ENCODE measurements at places on chromosomes 7 and 10. TPM values are rescaled to one million over a fixed set of nuclear protein-coding genes. Genes with fewer than 3 reads are reported as not detected.
A peak's percentile ranks its signal among the peaks of the same experiment; 100 is the strongest.

The GDF2 gene
- not detected for total RNA-seq

The SPDYE8 gene
- not detected for total RNA-seq

The CNPY1 gene
- total RNA-seq: 0.31 TPM

GRCh38 chr7:66013938-66014337, 31.9 kb upstream of the GUSB start:
- DNase-seq: peak; percentile 75

- DNase-seq: no peak
Observed at GRCh38 chr7:94433224-94433623, 38.5 kb downstream of the COL1A2 start.

DNA sequence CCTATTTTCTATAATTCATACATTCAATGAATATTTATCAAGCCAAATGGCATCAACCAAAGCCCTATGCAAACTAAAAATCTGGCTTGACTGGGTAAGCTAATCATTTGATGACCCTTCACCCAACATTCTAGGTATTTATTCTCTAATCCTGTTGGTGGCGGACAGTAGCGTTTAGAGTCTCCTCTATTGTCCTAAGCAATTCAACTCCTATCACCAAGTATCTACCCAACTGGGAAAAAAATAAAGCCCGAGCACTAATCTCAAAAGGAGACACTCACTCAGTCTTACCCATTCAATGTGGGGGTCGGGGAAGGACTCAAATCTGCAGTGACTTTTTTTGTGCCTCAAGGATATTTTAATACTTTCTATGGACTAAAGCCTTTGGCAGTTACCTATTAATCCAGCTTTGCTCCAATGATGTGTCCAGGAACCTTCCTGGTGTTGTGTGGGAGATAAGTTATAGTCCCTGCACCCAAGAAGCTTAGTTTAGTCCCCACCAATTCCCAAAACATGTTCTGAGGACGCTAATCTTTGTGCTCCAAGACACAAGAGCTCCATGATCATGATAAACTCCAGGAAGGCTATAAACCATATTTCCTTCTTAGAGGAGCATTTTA, 30.6 kb downstream of the DNMBP start:
- DNase-seq: no peak

DNA sequence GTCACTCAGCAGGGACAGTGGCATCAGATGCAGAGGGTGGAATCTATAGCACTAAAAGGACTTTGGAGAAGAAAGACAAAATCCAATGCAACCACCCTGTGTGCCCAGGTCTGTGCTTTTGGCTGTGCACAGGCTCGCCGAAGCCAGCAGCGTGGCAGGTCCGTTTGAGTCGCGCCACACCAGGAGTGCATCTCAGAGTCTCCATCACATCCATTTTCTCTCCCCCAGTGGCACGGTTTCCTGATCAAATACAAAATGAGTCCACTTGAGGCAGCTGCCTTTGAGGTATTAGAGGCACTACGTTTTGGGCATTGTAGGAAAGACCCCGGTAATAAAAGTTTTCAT, 23.4 kb upstream of the PROSER2 start:
- no peak for DNase-seq

- DNase-seq: no peak
Observed at GRCh38 chr7:27905951-27906350, 166.0 kb downstream of the TAX1BP1 start.

- DNase-seq: no peak
Observed at GRCh38 chr7:25913598-25914224, 238.3 kb upstream of the NFE2L3 start.

DNA sequence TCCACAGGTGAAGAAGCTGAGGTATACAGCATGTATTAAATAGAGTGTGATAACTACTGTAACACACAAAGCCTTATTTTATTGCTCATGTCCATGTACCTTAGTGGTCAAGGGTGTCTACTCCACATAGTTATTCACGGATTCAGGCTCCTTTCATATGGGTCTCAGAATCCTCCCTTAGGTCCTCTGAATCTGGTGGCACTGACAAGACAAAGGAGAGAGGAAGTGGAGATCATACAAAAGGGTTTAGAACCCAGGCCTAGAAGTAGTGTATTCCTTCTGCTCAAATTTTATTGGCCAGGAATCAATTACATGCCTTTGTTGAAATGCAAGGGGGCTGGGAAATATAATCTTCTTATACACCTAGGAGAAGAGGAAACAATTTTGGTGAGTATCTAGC, 164.6 kb downstream of the PTEN start:
- no peak for DNase-seq

- peak; percentile 73 for DNase-seq
Observed at GRCh38 chr7:19107356-19108146, 9.9 kb downstream of the TWIST1 start.

GRCh38 chr10:131532745-131533341, 221.3 kb upstream of the TCERG1L start:
- DNase-seq: no peak

DNA sequence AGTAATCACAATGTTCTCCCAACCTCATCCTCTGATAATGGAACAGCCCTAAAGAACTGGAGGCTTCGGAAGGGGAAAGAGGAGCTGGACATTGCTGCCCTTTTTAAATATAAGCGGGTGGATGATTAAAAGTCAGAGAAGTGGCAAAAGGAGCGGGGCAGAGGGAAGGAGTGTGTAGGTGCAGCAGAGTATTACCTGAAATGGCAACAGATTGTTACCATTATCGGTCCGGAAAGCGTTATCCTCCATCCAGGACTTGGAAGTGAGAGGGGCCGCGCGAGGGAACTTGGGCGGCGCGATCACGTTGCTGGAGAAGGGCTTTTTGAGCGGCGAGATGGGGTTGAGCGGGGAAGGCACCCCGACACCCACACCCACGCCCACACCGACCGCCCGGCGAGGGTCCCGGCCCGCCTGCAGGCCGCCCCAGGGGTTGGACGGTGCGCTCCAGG, 51.7 kb downstream of the CPEB3 start:
- DNase-seq: peak; percentile 52

DNA sequence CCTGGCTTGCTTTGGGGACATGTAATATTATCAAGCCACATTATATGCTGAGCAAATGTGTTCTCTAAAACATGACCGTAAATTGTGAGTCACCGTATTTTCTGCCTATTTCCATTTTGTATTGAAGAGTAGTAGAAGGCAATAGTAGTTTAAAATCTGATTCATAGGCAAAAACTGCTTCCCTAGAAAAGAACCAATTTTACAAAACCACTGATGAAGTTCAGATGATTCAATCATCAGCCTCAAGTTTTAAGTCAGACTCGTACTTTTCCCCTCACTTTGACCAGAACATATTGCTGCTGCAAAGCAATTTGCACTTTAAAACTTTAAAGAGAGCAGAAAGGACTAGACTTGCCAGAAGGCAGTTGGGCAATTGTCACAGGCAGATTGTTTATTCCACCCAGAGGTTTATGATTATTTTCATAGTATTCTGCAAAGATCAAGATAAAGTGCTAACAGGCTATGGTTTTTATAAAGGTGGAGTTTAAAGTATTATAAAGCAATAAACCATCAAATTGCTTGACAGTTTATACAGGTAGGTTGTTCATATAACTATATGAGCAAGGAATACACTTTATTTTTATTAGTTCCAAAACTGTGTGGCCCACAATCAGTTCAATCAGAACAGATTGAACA, 168.2 kb downstream of the ETV1 start:
- DNase-seq: no peak

GRCh38 chr7:130971297-130971696, 237.3 kb upstream of the KLF14 start:
- no peak for DNase-seq

DNA sequence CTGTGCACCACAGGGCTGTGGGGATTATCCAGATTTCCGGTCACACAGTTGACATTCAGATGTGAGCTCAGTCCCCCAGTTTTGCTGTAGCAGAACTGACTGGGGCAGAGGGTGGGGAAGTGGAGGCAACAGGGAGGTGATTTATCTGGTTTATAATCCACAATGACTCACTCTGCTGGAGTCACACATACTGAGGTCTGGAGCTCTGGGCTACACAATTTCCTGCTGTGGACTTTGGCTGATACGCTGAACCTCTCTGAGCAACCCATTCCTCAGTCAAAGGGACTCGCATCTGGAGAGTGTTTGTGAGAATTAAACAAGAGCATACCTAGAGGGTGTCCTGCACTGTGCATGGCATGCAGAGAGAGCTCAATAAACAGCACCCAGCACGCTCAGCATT, 64.8 kb upstream of the PLPP4 start:
- DNase-seq: no peak

DNA sequence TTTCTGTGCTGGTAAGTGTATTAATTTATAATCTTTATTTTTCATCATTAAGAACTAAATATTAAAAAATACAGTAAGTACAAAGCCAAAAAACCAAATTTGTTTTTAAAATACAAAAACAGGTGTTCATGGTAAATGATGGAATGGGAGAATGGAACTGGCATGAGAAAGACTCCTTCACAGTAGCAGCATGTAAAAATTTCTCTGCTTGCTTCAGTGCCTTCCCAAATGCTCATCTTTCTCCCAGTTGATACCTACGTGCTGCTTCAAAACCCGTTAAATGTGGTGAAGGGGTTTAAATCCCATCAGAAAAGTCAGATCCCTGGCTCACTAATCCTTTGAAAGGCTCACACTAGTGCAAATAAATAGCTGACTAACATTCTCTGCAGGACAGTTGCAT, 4.2 kb downstream of the RNF133 start:
- no peak for DNase-seq

- DNase-seq: no peak
Observed at GRCh38 chr10:128160297-128160711, 34.1 kb upstream of the MKI67 start.

DNA sequence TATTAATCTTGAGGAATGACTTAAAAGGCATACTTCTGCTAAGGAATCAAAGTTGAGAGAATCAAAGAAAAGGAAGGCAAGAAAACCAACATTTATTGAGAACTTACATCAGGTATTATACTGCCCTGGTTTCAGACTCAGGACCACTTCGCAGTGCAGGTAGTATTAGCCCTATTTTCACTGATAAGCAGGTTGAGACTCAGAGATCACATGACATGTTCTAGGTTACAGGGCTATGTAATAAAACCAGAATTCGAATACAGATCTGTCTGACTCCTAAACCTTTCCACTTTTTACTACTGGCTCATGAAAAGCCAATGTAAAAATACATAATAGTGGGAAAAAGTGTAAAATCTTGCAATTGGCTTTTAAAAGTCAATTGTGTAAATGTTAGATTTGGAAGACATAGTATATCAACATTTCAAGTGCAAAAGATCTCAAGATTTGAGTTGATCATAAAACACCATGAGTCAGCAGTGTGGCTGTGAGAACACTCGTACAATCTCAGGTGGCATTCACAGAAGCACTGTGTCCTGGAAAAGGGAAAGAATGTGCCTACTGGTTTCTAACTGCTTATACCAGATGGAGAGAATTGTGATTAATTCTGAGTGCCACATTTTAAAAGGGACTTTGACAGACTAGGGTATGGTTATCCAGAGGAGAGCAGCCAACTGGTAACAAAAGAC, 195.8 kb upstream of the MKLN1 start:
- no peak for DNase-seq
